ENCODE measurements at places on chromosomes 11 and 22. TPM values are rescaled to one million over a fixed set of nuclear protein-coding genes. Genes with fewer than 3 reads are reported as not detected.

CCDC73 gene
- total RNA-seq: 0.60 TPM

FJX1 gene
- 1.5 TPM for total RNA-seq

RHOD gene
- total RNA-seq: 15.9 TPM

KCNJ4 gene
- total RNA-seq: 1.1 TPM

WNT11 gene
- total RNA-seq: 14.2 TPM

DDX10 gene
- 36.8 TPM for total RNA-seq

CEP164 gene
- 26.0 TPM for total RNA-seq

HTR3A gene
- not detected for total RNA-seq

FADS1 gene
- total RNA-seq: 61.6 TPM

DSCAML1 gene
- total RNA-seq: 0.42 TPM

DNA sequence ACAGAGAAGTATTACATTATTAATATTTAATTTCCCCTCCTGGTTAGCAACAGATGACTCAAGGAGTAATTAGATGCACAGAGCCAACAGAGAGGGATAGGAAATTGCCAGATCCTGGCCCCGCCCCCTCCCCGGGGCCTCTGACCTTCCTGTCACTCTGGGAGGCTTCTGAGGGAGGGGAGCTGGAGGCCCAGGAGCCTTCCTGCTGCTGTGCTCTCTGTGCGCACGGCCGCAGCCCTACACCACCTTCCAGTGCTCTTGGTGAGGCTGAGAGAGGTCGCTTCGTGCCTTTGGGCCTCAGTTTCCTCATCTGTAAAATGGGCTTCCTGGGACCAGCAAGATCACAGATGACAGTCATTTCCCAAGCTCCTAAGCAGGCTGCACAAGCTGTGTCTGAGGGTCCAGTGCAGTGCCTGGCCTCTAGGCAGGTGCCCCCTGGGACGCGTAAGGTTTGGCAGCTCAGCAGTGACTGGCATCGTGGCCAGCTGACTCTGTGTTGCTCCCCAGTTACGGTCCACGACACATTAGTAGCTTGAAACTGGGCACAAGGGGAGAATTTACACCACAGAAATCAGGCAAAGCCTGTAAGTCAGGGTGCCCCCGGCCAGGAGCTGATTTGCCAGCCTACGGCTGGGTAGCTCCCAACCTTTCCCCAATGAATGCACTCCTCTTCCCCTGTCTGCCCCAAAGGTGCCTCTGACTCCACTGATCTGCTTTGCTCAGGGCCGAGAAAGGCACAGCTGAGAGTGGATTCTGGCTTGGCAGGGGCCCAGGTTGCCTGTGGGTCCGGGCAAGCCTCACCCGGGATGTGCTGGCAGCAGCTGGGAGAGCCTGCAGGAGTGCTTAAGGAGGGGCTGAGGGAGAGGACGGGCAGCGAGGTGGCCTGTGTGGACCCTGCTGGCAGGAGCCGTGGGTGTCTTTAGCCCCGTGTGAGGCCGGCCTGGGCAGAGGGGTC is 2.3 kb downstream of the ADORA2A start:
- no peak for DNase-seq

DNA sequence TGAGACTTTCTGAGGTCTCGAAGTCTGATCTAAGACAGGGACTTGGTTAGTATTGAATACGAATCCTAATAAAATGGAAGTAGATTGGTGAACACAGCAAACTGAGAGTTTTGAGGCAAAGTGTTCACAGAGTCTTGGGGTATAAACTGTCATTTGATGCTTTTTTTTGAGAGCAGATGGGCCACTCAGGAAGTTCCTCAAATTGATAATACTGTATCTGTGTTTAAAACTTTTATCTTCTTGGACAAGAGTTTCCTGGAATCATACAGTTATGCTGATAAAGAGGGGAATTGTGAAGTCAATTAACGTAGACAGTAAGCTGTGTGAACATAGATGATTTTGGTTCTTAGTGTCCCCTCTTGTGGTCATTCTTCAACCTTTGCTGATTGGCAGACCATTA is 80.0 kb upstream of the CLPB start:
- DNase-seq: no peak

- DNase-seq: peak; percentile 27
Observed at GRCh38 chr11:129750343-129751292, 65.0 kb upstream of the TMEM45B start.

DNA sequence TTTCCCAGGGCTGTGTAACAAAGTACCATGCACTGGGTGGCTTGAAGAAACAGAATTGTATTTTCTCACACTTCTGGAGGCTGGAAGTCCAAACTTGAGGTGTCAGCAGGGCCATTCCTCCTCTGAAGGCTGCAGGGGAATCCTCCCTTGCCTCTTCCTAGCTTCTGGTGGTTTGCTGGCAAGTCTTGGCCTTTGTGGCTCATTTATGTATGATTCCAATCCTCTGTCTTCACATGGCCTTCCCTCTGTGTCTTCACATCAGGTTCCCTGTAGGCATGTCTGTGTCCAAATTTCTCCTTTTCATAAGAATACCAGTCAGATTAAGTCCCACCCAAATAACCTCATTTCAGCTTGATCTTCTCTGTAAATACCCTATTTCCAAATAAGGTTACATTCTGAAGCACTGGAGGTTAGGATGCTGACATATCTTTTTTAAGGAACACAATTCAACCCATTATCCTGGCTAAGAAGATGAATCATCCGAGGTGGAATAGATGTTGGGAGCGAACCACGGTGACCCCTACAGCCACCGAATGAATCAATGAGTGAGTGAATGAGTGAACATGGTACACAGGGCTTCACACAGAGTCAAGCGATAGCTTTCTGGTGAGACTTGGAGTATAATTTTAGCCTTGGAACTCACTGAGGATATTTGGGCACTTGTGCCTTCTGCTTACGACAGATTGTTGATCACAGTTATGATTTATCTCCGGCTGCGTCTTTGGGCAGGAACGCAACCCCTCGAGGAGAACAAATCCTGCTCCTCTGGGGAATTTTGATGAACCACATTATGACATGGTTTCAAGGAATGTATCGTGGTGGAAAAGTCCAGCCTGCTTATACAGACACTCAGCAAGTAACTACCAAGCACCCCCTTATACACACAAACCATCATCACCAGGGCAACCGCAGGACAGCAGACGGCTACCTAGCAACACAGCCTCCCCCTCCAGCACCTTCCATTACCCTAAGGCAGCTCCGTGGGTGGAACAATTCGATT is 34.3 kb upstream of the MICAL2 start:
- DNase-seq: no peak

GRCh38 chr11:94769880-94770279 is 1.7 kb downstream of the AMOTL1 start:
- no peak for DNase-seq

- no peak for DNase-seq
Observed at GRCh38 chr22:40594346-40594745, 42.2 kb downstream of the MRTFA start.

DNA sequence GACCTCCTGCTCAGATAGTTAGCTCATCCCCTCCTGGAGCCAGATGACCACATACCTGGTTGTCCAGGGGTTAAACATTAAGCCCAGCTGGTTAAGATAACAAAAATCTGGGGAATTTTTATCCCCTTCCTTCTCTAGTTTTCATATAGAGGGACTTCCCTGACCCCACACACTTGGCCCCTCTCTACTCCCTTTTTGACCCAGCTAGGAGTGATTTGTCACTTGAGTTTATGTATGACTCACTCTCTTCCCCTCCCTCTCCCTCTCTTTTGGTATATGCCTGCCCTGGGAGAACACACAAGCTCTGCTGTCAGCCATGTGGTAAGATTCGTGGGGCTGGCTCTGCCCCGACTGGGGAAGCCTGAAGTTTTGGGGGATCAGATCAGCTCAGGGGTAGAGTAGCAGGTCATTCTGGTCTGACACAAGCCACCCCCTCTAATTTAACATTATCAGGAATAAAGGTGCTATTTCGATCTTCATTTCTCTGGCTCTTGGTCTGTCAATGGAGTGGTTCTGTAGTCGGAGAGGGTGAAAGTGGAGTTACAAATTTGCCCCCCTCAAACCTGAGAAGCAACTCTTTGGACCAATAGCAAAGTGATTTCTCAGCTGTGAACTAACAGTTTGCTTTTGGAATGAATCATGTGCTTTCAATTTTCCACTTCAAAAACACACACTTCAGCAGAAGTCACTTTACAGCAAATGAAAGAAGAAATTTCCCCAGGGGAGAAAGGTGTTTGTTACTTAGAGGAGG is 415.3 kb upstream of the CADM1 start:
- no peak for DNase-seq

GRCh38 chr11:118684187-118684586 is 4.7 kb upstream of the TREH start:
- DNase-seq: no peak

GRCh38 chr22:36990457-36990856 is 28.8 kb downstream of the TST start:
- DNase-seq: no peak

DNA sequence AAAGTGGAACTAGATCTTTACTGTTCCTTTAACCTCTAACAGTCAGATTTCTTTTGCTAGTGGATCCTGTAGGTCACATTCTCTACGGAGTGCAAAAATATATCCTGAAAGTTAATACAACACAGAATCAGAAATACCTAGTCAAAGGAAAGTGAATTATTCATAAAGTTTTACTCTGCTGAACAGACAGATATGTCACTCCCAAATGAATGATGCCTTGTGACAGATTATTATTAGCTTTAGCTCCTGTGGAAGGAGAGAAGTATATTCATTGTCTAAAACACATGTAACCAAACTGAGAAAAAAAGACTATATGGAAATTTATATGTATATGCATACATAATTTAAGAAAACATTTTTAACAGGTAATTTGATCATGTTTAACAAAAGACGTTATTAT is 1497.2 kb upstream of the RAG2 start:
- DNase-seq: no peak

DNA sequence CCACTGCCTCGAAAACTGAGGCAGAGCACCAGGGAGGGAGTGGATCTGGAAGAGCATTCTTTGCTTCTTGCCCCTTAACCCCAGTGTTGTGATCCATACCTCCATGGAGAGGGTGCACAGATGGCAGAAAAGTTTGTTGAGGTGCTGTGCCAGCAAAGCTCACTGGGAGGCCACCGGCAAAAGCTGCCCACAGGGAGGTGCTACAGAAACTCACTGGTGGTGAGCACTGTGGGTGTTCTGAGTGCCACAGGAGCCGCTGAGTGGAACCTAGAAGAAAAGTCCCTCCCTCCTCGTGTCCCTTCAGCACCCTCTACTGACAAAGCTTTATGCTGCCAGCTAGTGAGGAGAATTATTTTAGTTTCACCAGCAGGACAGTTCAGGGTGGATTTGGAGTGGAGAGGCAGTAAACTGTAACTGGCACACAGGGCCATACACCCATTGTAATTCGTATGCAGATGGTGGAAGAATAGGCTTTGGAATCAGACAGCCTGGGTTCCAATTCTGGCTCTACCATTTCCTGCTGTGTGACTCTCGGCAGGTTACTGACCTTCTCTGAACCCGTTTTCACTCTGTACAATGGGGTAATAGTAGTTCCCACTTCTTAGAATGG is 84.6 kb downstream of the SWAP70 start:
- peak; percentile 43 for DNase-seq

DNA sequence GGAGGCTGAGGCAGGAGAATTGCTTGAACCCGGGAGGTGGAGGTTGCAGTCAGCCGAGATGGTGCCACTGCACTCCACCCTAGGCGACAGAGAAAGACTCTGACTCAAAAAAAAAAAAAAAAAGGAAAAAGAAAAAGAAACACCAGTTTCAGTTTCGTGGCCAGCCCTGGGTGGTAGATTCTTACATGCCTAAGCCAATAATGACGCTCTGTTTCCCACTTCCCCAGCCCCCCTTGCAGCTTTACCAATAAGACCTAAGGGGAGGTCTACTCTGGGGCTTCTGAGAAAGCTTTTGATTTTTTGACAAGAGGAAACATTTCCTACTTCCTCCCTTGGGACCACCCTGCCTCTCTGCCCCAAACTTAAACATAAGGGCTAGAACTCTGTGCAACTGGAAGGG is 30.0 kb upstream of the PTPRJ start:
- no peak for DNase-seq

GRCh38 chr22:28146401-28147314 is 227.6 kb upstream of the PITPNB start:
- no peak for DNase-seq

GRCh38 chr22:49765951-49766350 is 61.7 kb downstream of the BRD1 start:
- no peak for DNase-seq

GRCh38 chr11:130508913-130509312 is 60.5 kb downstream of the ADAMTS15 start:
- DNase-seq: no peak

DNA sequence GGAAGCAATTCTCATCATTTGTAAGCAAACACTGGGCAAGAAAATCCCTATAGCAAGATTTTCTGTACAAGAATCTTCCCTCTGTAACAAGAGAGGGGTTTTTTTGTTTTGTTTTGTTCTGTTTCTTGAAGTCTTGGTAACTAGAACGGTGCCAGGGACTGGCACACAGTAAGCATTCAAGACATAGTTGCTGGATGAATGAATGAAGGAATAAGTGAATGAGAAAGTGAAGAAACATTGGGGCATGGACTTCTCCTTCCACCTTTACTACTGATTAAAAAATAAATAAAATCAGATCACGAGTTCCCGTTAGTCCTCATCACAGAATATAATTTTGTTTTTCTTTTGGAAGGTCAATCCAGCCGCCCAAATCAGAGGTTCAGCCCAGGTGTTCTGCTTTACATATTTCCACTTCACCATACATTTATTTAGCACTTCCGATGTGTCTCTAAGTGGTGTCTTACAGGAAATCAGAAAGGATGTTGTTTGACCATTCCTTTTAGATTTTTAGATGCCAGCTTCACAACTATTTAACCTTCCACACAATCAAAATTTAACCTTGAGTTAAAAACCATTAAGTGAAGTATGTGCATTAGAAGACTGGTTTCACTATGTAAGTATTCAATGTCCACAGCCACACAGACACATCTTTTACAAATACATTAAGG is 281.2 kb downstream of the CADM1 start:
- no peak for DNase-seq

- no peak for DNase-seq
Observed at GRCh38 chr11:124748481-124749343, 3.3 kb downstream of the VSIG2 start.

DNA sequence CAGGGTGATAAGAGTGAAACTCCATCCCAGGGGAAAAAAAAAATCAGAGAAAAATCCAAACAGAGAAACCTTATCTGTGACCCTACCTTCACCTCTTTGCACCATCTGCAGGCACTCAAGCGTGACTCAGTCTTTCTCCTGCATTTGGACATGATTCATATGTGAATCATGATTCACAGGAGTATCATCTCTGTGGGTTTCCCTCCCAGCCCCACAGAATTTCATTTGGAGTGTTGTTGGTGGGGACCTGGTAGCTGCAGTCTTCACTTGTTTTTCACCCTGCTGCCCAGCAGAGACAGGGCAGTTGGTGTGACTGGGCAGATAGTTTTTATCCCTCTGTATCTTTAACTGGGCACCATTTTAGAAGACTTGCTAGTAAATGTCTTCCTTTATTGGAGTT is 75.7 kb downstream of the DEPDC5 start:
- no peak for DNase-seq

- peak; percentile 71 for DNase-seq
Observed at GRCh38 chr11:45089251-45089650, 57.2 kb upstream of the PRDM11 start.

DNA sequence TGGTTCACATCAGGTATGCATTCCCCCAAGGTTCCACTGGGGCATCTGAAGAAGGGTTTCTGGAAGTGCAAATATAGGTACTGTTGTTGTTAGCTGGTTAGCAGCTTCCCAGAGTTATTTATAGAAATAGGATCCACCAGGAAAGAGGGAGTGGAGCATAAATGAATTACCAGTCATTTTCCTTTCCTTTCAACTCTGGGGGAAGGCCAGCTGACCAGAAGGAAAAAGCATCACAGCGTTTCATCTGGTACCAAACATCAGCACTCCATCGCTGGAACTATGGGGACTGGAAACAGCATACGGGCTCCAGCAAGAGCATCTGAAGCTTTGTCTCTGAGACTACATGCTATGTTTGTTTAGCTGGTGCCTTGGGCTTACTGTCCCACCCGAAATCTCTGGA is 378.2 kb upstream of the NARS2 start:
- DNase-seq: no peak

Measured in tibial nerve (tissue), 4 donors.